Coronary artery (tissue), 2 donors: ENCODE measurements at places on chromosomes 2 and 18.

DNA sequence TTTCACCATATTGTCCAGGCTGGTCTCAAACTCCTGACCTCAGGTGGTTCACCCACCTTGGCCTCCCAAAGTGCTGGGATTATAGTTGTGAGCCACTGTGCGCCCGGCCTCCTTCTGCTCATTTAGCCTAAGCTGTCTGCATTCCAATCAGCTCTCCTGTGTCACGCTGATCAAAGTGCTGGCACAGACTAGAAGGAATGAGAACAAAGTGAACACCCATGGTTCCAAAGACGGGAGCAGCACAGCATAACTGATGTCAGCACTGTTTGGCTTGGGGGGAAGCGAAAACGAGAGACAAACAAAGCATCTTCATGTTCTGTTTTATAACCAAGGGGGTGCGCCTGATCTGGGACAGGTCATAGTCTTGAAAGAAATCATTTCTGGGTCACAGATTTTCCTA, 43.3 kb downstream of the DIPK1C start:
- DNase-seq: no peak

GRCh38 chr2:195613922-195614321, 43.1 kb upstream of the SLC39A10 start:
- no peak for DNase-seq

DNA sequence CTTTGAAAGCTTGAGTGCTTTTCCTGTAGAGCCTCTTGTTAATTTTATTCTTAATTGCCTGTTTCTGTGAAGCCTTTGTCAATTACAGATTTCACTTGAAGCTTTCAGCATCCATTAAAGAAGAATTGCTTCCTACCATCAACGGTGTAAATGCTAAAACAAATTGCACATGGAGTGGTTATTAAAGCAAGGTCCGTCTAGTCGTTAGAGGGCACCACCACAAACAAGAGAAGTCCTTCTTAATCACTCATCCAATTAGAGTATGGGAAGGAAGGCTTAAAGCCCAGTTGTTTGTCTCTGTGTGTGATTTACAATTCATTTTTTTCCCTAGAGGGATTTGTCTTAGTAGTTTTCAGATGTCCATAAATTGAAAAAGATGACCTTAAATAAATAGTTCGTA, 1.6 kb downstream of the KCNJ3 start:
- no peak for DNase-seq

DNA sequence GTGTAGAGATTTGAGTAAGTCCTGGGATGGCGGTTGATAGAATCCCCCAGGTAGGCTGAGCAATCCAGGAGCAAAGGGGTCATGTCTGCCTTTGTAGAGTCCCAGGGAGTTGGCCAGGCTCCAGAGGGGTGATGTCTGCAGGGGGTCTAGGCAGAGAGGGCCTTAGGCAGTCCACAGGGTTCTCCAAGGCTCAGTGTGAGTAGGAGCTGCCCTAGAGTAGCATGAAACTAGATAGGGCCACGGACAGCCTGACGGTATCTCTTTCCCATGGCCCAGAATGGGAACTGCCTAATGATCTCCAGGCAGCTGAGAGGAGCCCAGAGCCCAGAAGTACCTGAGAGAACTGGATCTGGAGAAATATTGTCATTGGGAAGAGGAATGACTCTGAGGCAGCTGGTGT, 9.0 kb upstream of the FAM136A start:
- DNase-seq: no peak

- DNase-seq: no peak
These were observed 11.2 kb upstream of the GALM start for GRCh38 chr2:38654528-38655381.

DNA sequence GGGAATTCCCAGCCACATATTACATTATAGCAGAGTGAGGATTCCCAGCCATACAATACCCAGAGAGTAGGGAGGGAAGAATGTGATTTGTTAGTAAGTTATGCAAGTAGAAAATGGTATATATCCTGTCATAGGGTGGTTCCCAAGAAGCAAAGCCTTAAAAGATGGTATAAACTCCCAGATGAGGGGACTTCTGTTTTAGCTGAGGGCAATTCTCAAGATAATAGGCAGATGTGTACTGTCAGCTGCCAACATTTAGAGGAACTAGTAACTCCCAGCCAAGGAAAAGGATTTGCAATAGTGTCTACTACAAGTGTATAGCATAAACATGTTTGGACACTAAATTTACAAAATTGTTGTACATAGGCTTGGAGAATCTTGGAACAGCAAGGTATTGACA, 86.5 kb downstream of the XDH start:
- no peak for DNase-seq

DNA sequence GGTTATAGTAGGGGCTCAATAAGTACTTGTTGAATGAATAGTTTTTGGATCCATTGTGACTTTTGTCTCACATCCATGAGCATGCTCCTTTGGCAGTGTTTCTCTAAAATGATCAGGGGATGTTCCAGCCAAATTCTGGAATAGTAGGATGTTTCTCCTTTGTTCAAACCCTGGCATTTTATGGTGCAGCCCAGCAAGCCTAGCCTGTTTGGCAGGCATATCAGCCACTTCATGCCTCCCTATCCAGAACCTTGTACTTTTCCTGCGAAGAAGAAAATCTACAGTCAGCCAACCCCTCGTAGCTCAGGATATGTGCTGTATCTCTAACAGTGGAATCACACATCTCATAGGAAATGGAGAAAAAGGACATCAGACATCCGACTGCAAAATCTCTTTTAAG, 27.1 kb upstream of the RPRD1A start:
- DNase-seq: no peak

- no peak for DNase-seq
These were observed 26.6 kb downstream of the PTRHD1 start for GRCh38 chr2:24766609-24767008.

- no peak for DNase-seq
These were observed 75.3 kb downstream of the REV1 start for GRCh38 chr2:99414566-99414965.

DNA sequence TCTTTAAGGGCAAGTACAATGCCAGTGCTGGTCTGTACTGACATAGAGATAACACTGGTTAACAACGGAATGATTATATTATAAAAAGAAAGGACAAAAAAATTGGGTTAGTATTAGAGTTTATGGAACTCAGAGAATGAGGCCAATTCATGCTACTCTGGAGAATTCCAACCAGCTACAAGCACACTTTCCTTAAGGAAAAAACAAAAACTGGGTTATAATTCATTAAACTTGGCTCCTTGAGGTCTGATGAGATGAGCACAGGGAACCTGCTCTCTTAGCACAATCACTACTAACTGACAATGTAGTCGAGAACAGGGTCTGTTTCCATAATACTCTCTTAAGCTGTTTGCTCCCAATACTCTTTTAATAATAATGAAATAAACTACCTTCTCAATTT, 165.3 kb downstream of the NRXN1 start:
- no peak for DNase-seq

DNA sequence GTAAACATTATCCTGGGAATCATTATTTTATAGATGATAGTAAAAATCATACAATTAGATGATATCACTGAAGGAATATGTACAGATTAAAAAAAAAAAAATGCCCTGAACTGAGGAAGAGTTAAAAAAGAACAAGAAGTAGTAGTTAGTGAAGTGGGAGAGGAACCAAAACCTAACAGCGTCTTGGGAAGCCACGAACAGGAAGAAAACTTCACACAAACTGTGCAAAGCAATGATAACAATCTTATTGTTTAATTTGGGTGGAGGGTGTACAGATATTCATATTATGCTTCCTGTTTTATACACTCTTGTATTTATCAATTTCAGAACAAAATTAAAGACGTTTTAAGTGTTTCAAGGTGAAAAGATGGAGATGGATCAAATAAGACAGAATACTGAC, 3.5 kb downstream of the HEATR5B start:
- no peak for DNase-seq
